ENCODE measurements at places on chromosomes 1 and 21. TPM values are rescaled to one million over a fixed set of nuclear protein-coding genes. Genes with fewer than 3 reads are reported as not detected.
A peak's percentile ranks its signal among the peaks of the same experiment; 100 is the strongest.

GRCh38 chr1:209552406-209553264 is 30.9 kb upstream of the CAMK1G start:
- no peaks in the 10 kb centered on the region for H3K27me3 ChIP-seq
- H3K27ac ChIP-seq = no peak overlapping the region
- H3K4me3 ChIP-seq = no peak overlapping the region
- H3K36me3 ChIP-seq = no peaks in the 10 kb centered on the region

The IGSF3 gene
- 48.5 TPM for total RNA-seq

GRCh38 chr1:205225901-205226765 is 1.6 kb upstream of the TMCC2 start:
- H3K27ac ChIP-seq = no peak overlapping the region
- DNase-seq = peak; percentile 52
- no peaks in the 10 kb centered on the region for H3K27me3 ChIP-seq
- H3K36me3 ChIP-seq = no peaks in the 10 kb centered on the region

The RGS8 gene
- not detected for total RNA-seq

The KRTAP11-1 gene
- total RNA-seq = not detected

The HSPB7 gene
- total RNA-seq = 2.4 TPM

DNA sequence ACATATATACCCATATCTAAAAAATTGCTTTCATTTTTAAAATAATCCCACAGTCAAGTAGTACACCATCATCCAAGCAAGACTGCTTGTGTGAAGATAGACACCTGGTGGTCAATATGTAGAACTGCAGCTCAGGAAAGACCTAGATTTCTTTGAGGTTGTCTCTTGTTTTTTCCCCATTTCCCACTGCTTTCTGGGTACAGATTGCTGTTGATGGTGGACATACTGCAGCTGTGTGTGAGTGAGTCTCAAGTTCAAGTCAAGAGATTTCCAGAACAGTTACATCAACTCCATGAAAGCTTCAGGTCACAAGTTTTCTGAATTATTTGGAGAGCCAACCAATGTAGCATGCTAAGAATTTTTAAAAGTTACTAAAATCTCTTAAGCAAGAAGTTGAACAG is 306.4 kb downstream of the DUSP10 start:
- no peaks in the 10 kb centered on the region for H3K36me3 ChIP-seq
- H3K4me3 ChIP-seq = no peak overlapping the region
- H3K27me3 ChIP-seq = no peaks in the 10 kb centered on the region
- peak; percentile 86 for DNase-seq

- no peaks in the 10 kb centered on the region for H3K27me3 ChIP-seq
- peak; percentile 37 for DNase-seq
- H3K27ac ChIP-seq = no peak overlapping the region
- H3K36me3 ChIP-seq = no peaks in the 10 kb centered on the region
These were observed 2.3 kb downstream of the GPR137B start for GRCh38 chr1:236144446-236145150.

The PLXNA2 gene
- total RNA-seq = 37.7 TPM

The CRYAA gene
- not detected for total RNA-seq

DNA sequence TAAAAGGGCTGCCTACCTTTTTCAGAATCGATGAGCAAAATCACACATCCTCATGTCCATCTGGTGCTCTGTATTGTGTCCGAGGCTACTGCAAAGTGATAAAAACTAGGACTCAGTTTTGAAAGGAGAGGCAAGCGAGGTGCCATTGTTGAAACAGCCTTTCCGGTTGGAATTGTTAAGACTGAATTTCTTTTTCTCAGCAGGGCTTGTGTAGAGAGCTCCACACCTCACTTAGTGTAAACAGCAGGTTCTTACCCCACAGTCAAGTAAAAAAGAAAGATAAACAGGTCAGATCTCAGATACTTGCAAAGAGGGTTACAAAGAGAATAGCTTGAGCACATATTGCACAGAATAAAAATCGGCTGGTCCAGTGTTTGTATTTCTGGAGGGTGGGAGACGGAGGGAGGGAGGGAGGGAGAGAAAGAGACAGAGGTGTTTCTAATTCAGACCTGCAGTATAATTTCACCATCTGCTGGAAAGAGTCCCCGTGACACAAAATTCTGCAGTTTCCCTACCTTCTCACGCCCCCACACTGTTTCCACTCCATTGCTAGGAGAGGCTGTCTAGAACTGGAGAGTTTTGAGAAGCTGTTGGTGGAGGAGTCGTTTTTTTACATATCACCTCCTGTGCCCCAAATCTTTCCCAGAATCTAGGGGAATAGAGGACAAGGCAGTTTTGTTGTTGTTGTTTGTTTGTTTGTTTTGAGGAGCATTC is 82.5 kb downstream of the EDEM3 start:
- no peaks in the 10 kb centered on the region for H3K36me3 ChIP-seq
- no peak for DNase-seq
- H3K27ac ChIP-seq = no peak overlapping the region
- no peaks in the 10 kb centered on the region for H3K4me1 ChIP-seq
- H3K4me3 ChIP-seq = no peak overlapping the region
- H3K27me3 ChIP-seq = no peaks in the 10 kb centered on the region

Measured in lung (tissue), 17 donors.